Activated CD8-positive, alpha-beta memory T cell treated with anti-CD3 and anti-CD28 coated beads for 1 hour (primary cell): ENCODE measurements at places on chromosomes 6 and 20.

DNA sequence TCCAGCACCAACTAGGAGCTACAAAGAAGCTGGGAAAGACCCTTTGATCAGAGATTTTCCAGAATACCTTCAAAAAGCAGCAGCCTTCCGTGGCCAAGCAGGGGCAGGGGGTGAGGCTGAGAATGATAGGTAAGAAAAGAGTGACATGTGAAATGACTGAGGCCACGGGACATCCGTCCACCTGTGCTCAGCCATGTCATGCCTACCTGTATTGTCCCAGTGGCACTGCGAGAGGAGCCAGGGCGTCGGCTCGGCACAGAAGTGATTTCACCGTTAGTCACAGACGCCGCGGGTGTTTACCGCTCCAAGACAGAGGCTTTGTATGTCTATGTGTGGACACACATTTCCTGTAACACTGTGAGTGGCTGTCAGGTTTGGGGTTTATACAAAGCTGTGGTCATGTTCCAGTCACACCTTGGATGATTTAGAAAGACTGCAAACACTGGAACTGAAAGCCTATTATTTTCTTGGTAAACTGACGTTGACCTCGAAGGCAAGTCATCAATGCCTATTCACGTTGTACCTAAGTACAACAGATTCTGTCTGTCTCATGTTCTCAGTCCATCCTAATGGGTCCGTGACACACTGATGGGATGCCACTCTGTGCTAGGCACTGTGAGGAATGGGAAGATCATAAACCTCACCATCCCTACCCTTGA, 32.1 kb upstream of the JAG1 start:
- no peak for DNase-seq

- DNase-seq: no peak
Measured at GRCh38 chr6:121755485-121755884, 320.0 kb downstream of the GJA1 start.

- DNase-seq: no peak
Measured at GRCh38 chr6:138593124-138593877, 94.0 kb upstream of the NHSL1 start.

GRCh38 chr20:54276577-54277169, 68.8 kb downstream of the PFDN4 start:
- no peak for DNase-seq

DNA sequence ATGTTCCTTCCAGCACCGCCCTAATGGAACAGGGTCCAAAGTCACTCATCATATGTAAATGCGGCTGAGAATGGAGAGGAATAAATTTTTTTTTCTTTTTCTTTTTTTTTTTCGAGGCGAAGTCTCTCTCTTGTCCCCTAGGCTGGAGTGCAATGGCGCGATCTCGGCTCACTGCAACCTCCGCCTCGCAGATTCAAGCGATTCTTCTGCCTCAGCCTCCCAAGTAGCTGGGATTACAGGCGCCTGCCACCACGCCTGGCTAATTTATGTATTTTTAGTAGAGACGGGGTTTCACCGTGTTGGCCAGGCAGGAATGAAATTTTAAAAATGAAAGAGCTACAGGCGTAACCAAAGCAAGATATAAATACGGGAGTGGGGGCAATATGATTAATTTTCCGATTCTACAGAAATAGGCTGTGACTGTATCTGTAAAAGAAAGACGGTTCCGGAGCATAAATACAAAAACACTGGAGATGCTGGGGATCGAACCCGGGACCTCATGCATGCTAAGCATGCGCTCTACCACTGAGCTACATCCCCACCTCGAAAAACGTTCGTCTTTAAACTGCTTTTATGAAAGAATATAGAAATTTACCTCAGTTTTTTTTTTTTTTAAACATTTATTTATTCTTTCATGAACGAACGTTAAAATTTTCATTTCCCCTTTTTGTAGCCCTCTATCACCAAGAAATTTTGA, 132.2 kb downstream of the GPX5 start:
- peak; percentile 11 for DNase-seq

- DNase-seq: no peak
Measured at GRCh38 chr6:37850728-37851285, 31.3 kb downstream of the ZFAND3 start.

- DNase-seq: no peak
Measured at GRCh38 chr6:83127976-83128375, 60.5 kb downstream of the DOP1A start.

- no peak for DNase-seq
Measured at GRCh38 chr6:42194056-42194455, 700 bp downstream of the GUCA1B start.

DNA sequence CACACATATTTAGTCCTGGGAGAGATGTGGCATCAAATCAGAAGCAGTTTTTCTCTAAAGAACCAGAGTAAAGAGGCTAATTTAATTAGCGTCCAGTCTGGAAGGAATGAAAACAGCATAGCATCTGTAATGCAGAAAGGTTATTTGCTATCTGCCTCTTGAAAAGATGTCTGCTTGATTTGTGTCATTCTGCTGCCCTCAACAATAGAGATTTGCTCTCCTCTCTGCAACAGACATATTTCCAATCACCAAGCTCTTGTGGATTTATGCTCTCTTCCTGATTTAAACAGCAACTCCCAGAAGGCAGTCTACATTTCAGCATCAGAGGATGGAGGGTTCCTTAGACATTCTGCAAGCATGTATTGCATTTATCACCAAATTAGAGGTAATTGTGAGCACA, 53.5 kb upstream of the AKAP12 start:
- DNase-seq: no peak

DNA sequence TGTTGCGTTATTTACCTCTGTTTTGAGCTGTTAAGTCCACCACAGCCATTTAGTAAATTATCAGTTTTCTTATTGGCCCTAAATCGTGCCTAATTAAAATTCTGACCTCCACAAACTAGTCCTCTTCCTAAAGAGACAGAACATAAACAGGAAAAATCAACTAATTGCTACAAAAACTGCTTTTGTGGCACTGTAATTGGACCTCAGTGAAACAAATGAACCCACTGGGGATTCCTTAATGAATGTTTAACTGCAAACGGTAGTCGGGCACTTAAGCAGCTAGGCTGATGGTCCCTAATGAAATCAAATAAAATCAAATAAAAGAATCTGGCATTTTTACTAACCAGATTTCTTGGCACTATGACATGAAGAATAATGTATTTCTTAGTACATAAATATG, 513.4 kb upstream of the SLC35B3 start:
- no peak for DNase-seq
